ENCODE measurements at places on chromosomes 2 and 18.

- H3K27me3 ChIP-seq: no peaks in the 10 kb centered on the region
- H3K27ac ChIP-seq: no peak overlapping the region
- no peaks in the 10 kb centered on the region for H3K4me1 ChIP-seq
- H3K36me3 ChIP-seq: no peaks in the 10 kb centered on the region
- DNase-seq: no peak
- no peak overlapping the region for H3K4me3 ChIP-seq
These were observed 339.8 kb downstream of the CDH19 start for GRCh38 chr18:66264130-66264529.

- H3K27ac ChIP-seq: no peak overlapping the region
- no peak overlapping the region for H3K4me3 ChIP-seq
- H3K4me1 ChIP-seq: no peaks in the 10 kb centered on the region
- DNase-seq: no peak
- H3K36me3 ChIP-seq: no peaks in the 10 kb centered on the region
These were observed 38.1 kb upstream of the LBH start for GRCh38 chr2:30193104-30193681.

DNA sequence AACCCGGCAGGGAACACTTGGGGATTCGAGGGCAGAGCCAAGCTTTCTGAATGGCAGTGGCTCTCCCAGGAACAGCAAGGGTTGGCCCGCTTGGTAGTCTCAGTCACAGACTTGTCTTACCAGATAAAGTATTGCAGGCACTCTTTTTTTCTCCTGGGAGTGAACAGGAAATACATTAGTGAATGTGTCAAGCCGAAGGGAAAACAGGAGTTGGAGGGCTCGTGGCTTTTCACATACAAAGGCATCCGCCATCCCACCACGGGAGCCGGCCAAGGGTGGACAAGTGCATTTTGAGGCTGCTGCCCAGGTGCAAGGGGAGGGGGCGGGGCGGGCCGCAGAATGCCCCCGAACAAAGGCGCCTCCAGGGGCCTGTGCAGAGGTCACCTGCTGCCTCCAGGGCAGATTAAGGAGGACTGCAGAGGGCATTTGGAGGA is 163.3 kb upstream of the SIX3 start:
- H3K27me3 ChIP-seq: no peaks in the 10 kb centered on the region
- H3K4me3 ChIP-seq: peak overlapping the region; percentile 78
- no peaks in the 10 kb centered on the region for H3K36me3 ChIP-seq

- no peaks in the 10 kb centered on the region for H3K27me3 ChIP-seq
- DNase-seq: no peak
- H3K27ac ChIP-seq: no peak overlapping the region
- no peak overlapping the region for H3K4me3 ChIP-seq
- H3K4me1 ChIP-seq: no peaks in the 10 kb centered on the region
- H3K36me3 ChIP-seq: no peaks in the 10 kb centered on the region
These were observed 678.0 kb upstream of the ZEB2 start for GRCh38 chr2:145197944-145198343.

- DNase-seq: no peak
- H3K36me3 ChIP-seq: no peaks in the 10 kb centered on the region
- no peak overlapping the region for H3K4me3 ChIP-seq
- no peak overlapping the region for H3K27ac ChIP-seq
These were observed 88.1 kb downstream of the HRH4 start for GRCh38 chr18:24548583-24548982.

- peaks cover 2% of the 10 kb centered on the region for H3K27me3 ChIP-seq
- DNase-seq: no peak
- no peak overlapping the region for H3K27ac ChIP-seq
These were observed 6.9 kb downstream of the ATP6V1B1 start for GRCh38 chr2:70942396-70943204.

GRCh38 chr2:57453945-57454344 is 592.7 kb upstream of the VRK2 start:
- no peaks in the 10 kb centered on the region for H3K36me3 ChIP-seq
- DNase-seq: no peak
- no peak overlapping the region for H3K4me3 ChIP-seq
- no peak overlapping the region for H3K27ac ChIP-seq

DNA sequence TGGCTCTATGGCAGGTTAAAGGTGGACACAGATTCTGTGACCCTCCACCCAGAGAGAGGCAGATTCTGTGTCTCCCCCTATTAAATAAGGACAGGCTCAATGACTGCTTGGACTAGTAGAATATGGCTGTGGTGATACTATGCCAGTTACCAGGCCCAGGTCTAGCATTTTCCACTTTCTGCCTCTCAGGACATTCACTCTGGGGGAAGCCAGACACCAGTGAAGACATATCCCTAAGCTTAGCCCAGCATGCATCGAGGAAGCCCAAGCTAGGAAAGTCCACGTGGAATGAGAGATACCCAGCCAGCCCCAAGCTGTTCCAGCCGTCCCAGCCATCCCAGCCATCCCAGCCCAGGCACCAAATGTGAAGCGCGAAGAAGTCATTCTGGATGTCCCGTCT is 40.3 kb downstream of the ST6GAL2 start:
- no peaks in the 10 kb centered on the region for H3K4me1 ChIP-seq
- H3K4me3 ChIP-seq: no peak overlapping the region
- no peaks in the 10 kb centered on the region for H3K36me3 ChIP-seq
- H3K27ac ChIP-seq: no peak overlapping the region
- DNase-seq: no peak
- H3K27me3 ChIP-seq: no peaks in the 10 kb centered on the region

- H3K27me3 ChIP-seq: no peaks in the 10 kb centered on the region
- no peak for DNase-seq
- H3K27ac ChIP-seq: no peak overlapping the region
- H3K4me1 ChIP-seq: no peaks in the 10 kb centered on the region
- H3K4me3 ChIP-seq: no peak overlapping the region
- no peaks in the 10 kb centered on the region for H3K36me3 ChIP-seq
These were observed 66.0 kb upstream of the ASAP2 start for GRCh38 chr2:9140645-9141044.

All from GM12878 (cell line).